ENCODE measurements at places on chromosomes 16 and 17. TPM values are rescaled to one million over a fixed set of nuclear protein-coding genes. Genes with fewer than 3 reads are reported as not detected.
A peak's percentile ranks its signal among the peaks of the same experiment; 100 is the strongest.

- no peak for DNase-seq
Observed at GRCh38 chr17:10048629-10049350, 143.7 kb upstream of the RCVRN start.

GRCh38 chr17:14471052-14471451 lies 170.2 kb downstream of the HS3ST3B1 start:
- DNase-seq, result peak; percentile 90

The SYNGR3 gene
- 3.3 TPM for polyA plus RNA-seq

DNA sequence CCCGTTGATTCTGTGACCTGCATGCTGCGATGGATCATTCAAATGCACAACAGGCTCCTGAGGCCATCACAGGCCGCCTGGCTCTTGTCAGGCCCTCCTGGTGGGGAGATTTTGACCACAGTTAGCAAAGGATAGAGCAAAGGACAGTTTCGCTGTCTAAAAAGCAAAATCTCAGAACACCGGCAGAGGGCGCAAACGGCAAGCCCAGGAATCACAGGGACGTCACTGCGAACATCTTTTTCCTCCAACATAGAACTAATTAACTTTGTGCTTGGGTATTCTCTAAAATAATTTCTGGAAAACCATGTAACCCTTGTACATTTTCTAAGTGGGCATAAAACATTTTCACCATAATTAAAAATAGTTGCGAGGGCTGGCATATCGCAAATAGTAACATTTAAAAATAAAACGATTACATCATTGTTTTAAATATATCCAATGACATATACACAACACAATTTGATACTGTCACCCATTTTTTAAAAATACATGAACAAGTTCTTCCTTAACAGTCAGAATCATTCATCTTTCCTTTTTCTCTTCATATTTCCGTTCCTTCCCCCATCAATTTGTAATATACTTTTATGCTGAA lies 19.7 kb upstream of the SLC47A1 start:
- DNase-seq, result no peak

DNA sequence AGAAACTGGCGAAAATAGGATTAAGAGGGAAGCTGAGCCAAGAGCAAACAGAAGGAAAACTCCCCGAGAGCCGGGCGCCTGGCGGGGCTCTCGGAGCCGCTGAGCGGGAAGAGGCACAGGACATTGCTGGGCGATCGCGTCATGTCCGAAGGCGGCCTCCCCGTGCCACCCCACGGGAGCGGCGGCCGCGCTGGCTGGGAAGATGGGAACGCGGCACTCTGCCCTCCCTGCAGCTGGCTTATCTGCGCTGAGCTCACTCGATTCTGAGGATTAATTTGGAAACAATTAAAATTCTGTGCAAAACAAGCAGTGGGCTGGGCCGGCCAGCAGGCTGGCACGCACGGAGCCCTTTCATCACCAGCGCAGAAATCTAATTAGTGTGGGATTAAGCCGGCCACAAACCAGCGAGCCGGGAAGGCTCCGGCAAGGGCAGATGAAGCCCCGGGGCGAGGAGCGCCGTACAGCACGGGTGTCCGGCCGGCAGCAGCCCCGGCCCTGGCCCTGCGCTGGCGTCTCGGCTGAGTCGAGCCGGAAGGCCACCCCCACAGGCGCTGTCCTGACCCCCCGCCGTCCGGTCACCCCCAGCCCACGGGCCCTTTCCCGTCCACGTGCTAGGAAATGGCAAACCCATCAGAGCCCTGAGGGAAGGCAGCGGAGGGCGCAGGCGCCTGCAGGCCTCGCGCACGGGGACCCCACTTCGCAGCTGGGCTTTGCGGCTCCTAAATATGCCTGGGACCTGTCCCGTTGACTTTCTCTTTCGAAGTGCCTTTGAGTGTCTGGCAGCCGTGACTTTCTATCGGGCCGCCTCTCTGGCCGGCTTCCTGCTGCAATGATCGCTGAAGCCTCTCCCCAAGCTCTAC lies 37.9 kb downstream of the SOX8 start:
- DNase-seq, result peak; percentile 26

DNA sequence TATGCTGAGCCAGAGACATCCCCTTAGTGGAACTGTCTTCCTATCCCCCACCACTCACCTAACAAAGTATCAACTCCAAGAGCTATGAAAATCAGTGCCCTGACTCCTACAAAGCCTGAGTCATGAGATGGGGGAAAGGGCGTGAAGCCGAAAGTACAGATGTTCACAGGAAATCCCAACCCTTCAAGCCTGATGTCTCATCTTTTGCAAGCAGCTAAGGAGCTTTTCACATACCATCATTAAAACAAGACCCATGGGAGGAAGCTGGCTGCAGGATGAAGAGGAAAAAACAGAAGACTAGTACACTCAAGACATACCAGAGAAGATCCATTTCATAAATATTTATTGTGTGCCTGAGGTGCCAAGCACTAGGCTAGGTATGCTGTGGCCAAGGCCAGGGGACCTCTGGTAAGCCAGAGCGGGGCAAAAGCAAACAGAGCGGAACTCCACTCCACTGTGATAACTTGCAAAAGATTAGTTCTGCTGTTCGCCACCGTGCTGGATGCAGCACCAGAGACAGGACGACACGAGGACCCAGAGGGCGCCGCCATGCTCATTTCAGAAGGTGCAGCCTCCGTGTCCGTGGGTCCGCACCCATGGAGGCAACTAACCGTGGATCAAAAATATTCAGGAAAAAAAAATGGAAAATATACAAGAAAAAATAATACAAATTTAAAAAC lies 4.5 kb upstream of the MNT start:
- DNase-seq, result peak; percentile 82

Measured in BJ (cell line).